Ureter (tissue), 1 donor: ENCODE measurements at places on chromosomes 3 and 15. TPM values are rescaled to one million over a fixed set of nuclear protein-coding genes. Genes with fewer than 3 reads are reported as not detected.

The ZBED2 gene
- not detected for total RNA-seq

DNA sequence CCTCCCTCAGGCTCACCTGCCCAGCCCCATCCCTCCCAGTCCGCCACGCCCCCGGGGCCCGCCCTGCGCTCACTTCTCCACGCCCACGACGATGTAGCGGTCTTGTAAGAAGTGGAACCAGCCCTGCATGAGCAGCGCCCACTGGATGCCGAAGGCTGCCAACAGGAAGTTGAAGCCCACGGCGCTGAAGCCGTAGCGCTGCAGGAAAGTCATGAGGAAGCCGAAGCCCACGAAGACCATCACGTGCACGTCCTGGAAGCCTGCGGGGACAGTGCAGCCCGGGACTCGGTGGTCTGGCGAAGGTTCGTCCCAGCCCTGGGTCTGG, 9.7 kb downstream of the RHCG start:
- no peak for DNase-seq

- DNase-seq = no peak
Measured at GRCh38 chr3:10463533-10464434, 41.6 kb downstream of the ATP2B2 start.

DNA sequence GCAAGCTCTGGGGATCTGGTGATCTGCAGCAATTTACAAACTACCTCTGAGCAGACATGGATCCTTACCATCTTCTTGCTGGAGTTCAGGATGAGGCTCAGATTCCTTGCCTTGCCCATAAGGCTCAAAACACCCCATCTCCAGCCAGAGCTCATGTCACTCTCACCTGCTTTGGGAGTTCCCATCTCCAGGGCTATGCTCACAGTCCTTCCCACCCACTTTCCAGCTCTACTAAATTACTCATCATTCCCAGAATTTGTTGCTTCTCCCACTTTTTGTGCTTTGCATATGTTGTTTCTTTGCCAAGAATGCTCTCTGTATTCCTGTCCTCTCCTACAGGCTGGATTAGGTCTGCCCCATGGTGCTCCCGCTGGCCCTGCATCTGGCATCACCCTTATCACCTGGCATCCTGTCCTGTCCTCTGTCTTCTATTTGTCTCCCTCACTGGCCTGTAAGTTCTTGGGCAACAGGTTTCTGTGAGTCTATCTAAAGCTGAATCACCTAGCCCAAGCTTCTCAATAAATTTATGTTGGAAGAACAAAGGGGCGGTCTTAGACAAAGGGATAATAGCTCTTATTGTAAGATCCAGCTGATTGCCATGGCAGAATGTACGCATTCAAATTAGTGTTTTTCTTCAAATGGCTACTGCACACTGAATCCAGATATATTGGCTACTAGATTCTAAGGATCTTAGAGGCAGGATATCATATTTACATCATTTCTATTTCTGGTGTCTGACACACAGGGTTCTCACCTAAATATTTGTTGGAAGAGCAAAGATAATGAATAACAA, 179.2 kb downstream of the CLSTN2 start:
- no peak for DNase-seq

GRCh38 chr15:74844319-74845207, 1.6 kb upstream of the ULK3 start:
- DNase-seq = no peak

The MYO5C gene
- 56.3 TPM for total RNA-seq

GRCh38 chr3:50203809-50204803, 965 bp upstream of the SLC38A3 start:
- DNase-seq = no peak

The MORC1 gene
- not detected for total RNA-seq

DNA sequence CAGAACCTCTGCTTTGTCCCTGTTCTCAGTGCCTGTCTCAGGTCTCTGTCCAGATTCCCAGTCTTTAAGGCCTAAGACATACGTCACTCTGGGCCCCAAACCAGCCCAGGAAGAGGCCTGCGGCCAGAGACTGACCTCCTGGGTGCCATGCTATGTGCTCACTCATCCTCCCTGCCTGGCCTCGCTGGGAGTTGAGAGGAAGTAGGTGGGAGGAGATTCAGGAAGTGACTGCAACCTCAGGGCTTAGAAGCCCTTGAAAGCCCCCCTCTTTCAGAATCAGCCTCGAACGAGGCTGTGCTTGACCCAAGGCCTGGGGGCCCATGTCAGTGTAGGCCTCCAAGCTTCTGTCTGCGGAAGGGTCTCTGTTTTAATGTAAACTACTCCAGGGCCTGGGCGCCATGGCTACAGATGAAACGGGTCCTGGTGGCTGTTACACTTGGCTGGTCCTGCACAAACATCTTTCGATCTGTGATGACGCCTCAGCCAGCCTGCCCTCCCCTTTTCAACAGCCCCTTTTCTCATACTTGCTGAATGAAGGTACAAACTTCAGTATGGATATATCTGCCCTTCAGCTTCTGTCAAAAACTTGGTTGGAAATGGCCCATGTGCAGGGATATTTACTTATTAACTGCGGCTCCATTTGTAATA, 11.7 kb downstream of the RASGRF1 start:
- no peak for DNase-seq

GRCh38 chr15:92473756-92474155, 80.1 kb downstream of the ST8SIA2 start:
- no peak for DNase-seq

DNA sequence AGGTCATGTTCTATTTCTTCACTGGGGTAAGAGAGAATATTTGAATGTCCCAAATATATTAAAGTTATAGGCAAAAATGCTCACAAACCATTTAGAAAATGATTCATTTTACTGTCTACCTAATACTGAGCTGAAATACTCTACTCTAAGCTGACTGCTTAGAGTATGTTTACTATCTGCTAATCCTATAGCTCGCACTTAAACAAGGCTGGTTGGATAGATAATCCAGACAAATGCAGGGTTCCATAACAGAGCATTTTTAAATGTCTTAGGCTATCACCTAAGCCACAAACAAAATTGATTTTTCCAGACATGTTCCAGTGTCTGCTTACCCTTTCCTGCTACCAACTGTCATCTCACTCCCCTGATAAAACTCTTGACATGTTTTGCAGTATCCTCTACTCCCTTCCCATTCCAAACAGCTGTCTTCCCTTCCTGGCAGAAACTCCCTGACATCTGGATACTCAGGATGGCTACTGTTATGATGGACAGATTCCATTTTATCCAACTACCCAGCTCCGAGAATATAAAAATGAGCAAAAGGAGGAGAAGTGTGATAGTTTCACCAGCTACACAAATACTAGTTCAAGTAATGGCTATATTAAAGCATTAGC, 1034.7 kb downstream of the FHIT start:
- no peak for DNase-seq

The PARP9 gene
- total RNA-seq = 33.9 TPM

The RHCG gene
- 1.1 TPM for total RNA-seq

- no peak for DNase-seq
Measured at GRCh38 chr3:12428126-12428525, 56.2 kb upstream of the TSEN2 start.

The SV2B gene
- 2.3 TPM for total RNA-seq

DNA sequence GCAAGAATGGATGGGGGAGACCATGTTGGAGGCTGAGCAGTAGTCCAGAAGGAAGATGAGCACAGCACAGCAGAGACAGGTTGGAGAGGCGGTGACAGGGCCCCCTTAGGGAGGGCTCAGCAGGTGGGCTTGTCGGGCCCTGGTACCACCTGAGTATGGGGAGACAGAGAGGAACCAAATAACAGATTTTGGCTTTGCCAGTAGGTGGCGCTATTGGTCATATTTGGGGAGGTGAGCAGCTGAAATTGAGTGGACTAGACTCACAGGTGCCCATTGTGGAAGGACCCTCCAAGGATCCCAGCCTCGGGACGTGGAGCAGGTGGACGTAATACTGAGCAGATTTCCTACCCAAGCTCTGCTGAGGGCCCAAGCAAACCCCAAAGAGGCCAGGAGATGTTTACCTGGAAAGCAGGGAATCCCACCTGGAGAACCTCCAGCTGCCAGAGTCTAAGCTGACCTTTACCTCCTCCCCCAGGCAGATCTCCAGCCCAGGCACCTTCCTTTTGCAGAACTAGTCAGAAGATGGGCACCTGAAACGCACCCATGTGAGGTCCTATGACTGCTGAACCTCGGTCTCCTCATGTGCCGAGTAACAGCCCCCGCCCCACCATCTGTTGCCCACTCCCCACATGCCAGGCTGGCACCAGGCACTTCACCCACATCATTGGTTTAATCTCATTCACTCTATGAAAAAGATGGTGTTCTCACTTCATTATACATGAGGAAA, 24.6 kb upstream of the CORO2B start:
- peak; percentile 77 for DNase-seq

The GOLGA6L7 gene
- total RNA-seq = not detected

The FBLN2 gene
- total RNA-seq = 42.7 TPM

- no peak for DNase-seq
Measured at GRCh38 chr15:87724330-87724729, 532.2 kb downstream of the NTRK3 start.

DNA sequence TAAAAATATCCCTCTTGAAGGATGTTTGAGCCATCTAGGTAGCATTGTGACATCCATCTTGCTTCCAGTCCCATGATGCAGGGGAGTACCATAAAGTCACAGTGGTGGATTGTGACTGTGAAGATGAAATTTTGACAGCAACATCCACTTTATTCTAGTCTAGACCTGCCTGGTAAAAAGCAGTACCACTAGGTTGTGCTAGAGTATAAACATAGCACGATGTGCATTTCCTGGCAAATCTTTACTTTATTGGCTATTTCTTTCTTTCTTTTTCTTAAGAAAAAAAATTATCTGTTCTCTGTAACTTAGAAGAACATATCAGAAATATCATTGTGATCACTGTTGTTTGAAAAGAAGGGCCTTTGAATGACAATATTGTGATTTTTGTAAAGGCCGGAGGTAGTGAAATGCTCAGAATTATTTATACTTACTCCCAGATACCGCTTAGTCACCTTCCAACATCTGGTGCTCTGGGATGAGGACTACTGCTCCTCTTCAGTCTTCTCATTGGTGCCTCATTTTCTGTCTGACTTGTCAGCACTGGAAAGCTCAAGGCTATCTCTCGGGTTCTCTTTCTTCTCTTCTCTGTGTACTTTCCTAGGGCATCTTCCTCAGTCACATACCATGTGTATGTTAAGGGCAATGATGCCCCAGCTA, 35.6 kb downstream of the AGBL1 start:
- no peak for DNase-seq

The FANCD2OS gene
- not detected for total RNA-seq

The CCDC39 gene
- total RNA-seq = not detected

The GABRR3 gene
- 0.10 TPM for total RNA-seq
